ENCODE measurements at places on chromosomes 2 and 18.

GRCh38 chr18:55764386-55764785 lies 176.4 kb upstream of the TCF4 start:
- no peak for DNase-seq

- no peak for DNase-seq
Measured at GRCh38 chr2:81304154-81304830, 999.7 kb upstream of the LRRTM1 start.

- DNase-seq: no peak
Measured at GRCh38 chr18:49944663-49945062, 131.3 kb upstream of the ACAA2 start.

GRCh38 chr2:142140434-142140845 lies 9.6 kb upstream of the LRP1B start:
- DNase-seq: no peak

DNA sequence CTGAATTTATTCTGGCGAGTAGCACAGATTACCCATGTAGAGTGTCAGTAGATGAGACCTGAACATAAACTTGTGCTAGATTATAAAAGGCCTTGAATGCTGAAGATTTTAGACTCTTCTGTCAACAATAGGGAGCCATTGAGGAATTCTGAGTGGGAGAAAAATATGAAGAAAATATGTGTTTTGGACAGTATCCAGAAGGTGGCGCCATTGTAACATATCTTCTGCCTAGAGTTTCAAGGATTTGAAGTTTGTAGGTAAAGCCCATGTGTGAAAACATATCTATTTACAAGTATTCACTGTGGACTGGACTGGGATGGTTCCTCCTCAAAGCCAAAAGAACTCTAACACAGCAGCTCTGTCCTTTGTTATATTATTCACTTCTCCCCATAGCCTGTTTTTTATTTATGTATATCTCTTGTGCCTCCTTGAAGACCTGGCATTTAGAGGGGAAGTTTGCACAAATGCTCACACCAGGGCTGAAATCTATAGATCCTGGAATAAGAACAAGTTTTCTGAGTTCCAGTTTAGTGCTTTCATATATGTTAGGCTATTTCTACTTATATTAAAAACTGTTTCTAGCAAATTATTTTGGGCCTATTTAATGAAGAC lies 124.9 kb downstream of the RDH14 start:
- DNase-seq: no peak

DNA sequence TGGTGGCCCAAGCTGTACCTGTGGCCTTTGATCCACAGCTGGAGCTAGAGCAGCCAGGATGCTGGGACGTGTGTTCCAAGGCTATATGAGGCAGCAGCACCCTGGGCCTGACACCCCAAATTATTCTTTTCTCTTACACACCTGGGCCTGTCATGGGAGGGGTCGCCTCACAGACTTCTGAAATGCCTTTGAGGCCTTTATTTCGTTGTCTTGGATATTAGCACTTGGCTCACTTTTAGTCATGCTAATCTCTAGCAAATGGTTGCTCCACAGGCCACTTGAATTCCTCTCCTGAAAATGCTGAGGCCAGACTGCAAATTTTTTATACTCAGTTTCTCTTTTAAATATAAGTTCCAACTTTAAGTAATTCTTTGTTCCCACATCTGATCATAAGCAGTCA lies 22.0 kb upstream of the IL1R2 start:
- no peak for DNase-seq

GRCh38 chr2:46332686-46333281 lies 35.6 kb downstream of the EPAS1 start:
- DNase-seq: no peak

DNA sequence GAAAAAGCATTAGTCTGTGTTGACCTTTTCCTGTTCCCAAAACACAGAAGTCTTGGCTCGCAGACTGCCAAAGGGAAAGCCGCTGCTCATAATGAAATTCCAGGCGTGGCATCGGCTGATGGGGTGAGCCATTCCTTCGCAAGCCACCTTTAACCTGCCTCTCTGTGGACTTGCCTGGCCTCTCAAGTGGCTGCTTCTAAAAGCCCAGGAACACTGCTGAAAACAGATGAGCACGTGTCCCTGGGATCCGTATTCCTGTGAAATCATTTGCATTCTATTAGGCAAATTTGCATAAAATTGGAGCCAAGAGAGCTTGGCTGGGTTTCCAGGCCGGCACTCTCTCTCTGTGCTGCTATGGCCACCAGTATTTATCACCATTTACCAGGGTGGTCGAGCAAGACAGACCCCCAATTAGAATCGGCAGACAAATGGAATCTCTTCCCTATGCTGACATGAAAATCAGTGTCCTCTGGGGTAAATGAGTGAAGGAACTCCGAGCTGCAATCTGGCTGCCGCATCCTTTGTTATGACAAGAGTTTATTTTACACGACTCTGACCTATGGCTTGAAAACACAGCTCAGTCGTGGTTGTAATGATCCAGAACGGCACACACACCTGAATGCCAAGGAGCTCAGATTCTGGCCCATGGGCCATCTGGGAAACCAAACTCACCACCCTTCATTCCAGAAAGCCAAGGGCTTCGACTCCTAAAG lies 21.7 kb downstream of the BCL2 start:
- no peak for DNase-seq

DNA sequence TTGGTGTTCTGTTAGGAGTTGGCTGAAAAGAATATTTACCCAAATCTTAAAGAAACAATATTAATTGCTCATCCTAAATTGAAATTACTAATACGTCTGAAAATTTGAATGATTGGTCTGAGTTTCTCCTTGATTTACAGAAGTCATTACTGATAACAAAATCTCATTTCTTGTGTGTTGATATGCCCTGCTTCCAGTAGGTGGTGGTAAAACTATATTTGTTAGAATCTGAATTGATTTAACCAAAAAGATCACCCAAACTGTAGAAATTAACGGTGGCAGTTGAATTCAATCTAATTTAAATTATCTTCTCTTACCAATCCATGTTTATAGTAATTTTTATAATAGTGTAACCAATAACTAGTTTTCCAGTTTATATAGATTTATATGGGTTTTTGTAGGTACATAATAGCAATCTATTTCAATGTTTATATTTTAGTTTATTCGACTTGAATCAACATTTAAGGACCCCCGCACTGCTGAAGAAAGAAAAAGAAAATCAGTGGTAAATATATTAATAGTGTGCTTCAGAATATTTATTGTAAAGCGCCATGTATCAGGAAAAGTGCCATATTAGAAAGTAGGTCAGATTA lies 38.3 kb downstream of the PAPOLG start:
- DNase-seq: no peak

- DNase-seq: no peak
Measured at GRCh38 chr2:72613931-72614330, 211.9 kb downstream of the EXOC6B start.

GRCh38 chr2:180742801-180743200 lies 237.6 kb upstream of the UBE2E3 start:
- no peak for DNase-seq

DNA sequence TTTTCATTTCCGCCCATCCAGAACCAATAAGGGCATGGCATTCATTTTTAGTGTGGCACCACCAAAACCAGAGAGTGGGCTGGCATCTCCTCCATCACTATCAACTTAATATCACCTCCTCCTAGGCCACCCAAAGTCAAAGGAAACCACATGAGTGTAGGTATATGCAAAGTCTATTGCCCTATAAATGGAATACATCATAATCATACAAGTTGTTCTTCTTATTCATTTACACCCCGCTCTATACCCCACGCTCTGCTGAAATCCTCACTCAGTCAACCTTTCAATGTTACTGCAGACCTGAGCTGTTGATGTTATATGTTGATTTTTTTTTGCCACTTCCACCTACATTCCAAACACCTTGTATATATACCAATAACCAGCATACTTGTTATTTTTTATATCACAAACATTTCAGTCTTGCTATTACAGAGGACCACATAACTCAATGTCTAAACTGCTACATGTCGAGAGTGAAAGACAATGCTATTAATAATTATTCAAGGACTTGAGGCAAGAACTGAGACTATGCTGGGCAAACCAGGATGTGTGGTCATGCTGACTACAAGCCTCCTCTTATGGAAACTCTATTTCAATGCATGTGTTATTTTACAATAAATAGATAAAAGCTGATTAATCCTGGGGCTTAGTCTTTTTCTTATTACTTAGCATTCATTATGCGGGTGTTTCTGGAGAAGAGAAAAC lies 466.5 kb upstream of the ID2 start:
- no peak for DNase-seq

- no peak for DNase-seq
Measured at GRCh38 chr18:9835825-9836224, 49.9 kb upstream of the TXNDC2 start.

- no peak for DNase-seq
Measured at GRCh38 chr2:218788529-218789255, 6.7 kb downstream of the CYP27A1 start.

DNA sequence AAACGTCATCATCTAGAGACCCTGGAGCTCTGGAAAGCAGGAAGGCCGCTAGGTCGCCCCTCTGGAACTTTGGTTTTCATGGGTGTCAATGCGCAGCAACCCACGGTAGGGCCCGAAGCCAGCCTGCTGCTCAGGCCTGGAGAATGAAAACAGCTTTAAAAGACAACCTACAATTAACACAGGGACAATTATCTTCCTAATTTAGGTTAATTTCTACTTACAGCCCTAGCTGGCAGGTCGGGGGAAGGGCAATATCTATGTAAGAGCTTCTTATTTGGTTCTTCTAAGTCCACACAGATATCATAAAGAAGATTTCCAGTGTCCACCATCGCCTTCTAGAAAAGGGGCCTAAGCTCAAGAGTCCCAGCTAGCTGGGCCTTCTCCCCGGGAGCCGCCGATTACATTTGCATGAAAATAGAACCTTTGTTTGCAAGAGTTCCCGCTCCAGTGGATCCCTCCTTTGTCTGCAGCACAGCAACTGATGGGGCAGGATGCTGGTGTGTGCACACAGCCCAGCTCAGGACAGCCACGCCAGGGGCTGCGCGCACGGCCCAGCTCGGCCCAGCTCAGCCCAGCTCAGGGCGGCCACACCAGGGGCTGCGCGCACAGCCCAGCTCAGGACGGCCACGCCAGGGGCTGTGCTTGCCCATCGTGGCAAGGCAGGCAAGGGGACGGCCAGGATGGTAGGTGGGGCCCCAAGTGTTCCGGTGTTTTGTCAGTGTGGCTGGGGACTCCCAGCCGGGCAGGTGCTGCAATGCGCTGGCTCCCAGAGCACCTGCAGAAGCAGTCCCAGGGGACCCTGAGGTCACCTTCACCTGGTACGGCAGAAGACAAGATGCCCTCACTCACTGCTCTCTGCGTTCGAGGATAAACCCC lies 109.1 kb downstream of the HDAC4 start:
- no peak for DNase-seq

DNA sequence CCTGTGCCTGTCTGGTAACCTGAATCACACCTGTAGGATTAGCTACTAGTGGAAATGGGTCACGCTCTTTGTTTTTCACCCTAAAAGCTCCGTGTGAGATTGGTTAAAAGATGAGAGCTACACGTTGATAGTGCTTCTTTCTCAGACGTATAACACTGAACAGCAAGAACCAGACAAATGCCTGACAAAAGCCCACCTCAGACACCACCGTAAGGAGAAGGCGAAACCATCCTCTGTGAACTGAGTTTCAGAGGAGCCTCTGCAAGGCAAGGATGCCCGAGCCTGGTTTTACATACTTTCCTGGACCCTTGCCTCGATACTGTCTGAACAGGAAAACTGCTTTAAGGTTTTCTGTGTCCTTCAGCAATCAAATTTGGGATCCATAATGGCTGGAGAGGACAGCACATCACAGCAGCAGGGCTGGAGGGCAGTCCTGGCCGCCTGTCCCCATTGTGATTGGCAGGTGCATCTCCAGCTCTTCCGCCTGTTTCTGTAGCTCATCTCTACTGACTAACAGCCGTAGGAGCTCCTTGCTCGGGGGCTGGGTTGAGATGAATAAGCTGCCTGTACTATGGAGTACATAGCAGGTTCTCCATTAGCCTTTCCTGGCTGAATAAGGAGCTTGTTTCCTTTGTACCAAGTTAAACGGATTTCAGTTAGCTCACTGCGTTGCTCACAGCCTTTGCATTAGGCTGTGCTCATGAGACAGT lies 155.5 kb downstream of the MYT1L start:
- no peak for DNase-seq

DNA sequence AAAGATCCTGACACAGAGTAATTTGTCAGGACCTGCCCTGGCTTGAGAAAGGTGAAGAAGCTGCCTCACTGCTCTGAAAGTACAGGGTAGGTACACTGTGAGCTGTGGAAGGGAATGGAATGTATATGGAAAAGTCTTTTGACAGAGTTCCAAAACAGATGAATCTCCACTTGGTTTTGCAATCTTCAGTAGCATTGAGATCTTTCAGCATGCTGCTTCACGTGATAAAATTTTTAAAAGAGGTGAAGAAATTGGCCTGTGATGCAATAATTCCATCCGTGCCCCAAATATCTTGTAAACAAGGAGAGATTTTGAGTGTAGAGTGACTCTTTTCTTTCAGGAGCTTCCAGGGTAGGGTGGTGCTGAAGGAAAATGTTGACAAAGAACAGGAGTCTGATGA lies 123.1 kb downstream of the OSR1 start:
- no peak for DNase-seq

- DNase-seq: no peak
Measured at GRCh38 chr2:229226382-229226781, 44.7 kb downstream of the PID1 start.

DNA sequence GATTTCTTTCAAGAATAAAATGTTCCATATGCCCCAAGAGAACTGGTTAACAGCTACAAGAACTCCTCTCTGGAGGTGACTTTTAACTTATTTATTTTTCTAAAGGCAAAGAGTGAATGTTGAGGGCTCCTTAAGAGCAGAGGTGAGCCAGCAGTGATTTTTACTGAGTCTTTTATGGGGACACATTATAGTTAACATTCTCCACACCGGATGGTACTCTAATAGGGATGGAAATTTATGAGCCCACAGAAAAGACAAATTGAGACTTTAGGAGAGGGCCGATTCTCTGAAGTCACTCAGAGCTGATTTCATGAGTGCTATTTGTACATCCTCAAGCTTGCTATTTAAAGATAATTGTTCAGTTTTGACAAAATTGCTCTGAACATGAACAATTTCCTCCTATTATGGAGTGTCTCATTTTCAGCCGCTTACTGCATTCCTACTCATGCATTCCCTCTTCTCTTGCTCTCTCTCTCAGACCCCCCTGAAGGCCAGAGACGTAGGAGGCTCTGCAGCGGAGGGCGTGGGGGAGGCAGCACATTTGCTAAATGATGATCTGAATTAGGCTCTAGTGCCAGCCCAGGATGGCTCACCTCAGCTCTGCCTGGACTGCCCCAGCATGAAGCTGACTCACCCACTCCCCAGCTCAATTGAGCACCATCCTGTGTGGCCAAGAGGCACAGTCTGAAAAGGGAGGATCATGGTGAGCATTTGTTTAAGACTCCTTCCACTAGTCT lies 5.9 kb upstream of the RPL37A start:
- no peak for DNase-seq

DNA sequence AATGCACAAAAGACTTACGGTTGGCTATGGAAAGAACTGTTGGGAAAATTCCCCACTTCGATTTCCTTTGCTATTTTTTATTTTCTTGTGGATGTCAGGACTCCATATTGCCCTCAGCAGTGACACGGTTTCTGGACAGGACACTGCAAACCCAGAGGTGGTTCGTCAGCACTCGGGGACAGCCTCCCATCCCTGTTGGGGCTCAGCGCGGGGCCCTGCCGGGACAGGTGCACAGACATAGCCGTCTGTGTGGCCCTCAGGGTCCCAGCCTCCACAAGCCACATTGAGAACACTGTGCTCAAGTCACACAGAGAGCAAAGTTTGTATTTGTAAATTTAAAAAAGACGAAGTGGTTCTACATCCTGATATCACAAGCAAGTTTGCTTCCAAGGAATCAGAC lies 38.7 kb downstream of the MYT1L start:
- DNase-seq: no peak

- no peak for DNase-seq
Measured at GRCh38 chr2:217356781-217357180, 496.9 kb upstream of the TNP1 start.

- DNase-seq: no peak
Measured at GRCh38 chr2:105674859-105675541, 69.7 kb upstream of the NCK2 start.

Data from stimulated activated CD8-positive, alpha-beta memory T cell treated with anti-CD3 and anti-CD28 coated beads, Interleukin-15, amount 100 ng/mL, for 1 hour (primary cell).